Tongue (tissue), 3 donors: ENCODE measurements at places on chromosomes 1 and 21. TPM values are rescaled to one million over a fixed set of nuclear protein-coding genes. Genes with fewer than 3 reads are reported as not detected.

DNA sequence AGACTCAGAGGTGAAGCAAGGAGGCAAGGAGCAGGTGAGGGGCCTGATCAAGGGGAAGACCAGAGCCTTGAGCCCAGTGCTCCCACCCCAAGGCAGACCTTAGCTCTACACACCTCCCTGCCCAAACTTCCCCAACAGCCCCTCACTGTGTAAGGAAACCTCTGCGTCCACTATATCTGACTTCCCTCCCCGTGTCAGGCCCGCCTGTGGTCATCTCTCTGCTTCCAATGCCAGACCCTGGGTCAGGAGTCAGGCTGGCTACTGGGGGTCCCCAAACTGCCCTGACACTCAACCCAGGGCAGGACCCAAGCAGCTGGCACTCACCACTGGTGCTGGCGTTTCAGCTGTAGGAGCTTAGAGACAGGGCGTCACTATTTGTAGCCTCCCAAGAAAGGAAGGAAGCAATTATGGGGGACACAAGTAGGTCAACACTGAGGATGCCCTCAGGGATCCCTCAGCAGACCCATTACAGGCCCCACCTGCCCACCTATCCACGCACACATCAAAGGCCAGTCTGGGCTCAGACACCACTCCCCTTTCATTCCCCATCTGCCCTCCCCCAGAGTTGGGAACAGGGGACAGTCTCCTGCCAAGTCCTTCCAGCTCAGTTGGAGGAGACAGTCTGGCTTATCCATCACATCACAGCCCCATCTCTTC lies 811 bp upstream of the S100A3 start:
- no peak for DNase-seq

NTMT2 gene
- total RNA-seq, result not detected

GPR25 gene
- total RNA-seq, result not detected

UBASH3A gene
- total RNA-seq, result 0.41 TPM

GRCh38 chr1:218394416-218394815 lies 49.3 kb downstream of the TGFB2 start:
- DNase-seq, result peak; percentile 94

- no peak for DNase-seq
Observed at GRCh38 chr1:75901371-75901770, 30.8 kb downstream of the ASB17 start.

DNA sequence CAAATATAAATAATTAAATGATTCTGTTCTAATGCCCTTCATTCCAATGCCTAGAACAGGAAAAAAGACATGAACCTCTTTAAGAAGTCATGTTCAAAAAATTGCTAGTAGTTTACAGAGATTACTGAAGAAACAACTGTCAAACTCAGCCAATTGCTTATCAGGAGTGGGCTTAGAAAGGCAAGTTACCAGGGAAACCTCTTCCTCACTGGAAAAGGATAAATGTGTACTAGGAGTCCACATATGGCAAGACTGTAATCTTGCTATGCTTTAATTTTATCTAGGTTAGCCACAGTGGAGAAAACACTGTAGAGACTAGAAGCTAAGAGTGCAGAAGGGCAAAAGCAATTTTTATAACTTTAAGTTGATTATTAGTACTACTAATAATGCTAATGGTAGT lies 42.1 kb upstream of the DEPDC1 start:
- no peak for DNase-seq

- peak; percentile 16 for DNase-seq
Observed at GRCh38 chr1:9996624-9997582, at the start of gene RBP7. Gene RBP7 (plus strand): TSS chr1:9997228. CDS start chr1:9997259, 31 bp downstream.

- DNase-seq, result no peak
Observed at GRCh38 chr21:29335720-29336119, 37.0 kb downstream of the BACH1 start.

TNNI3K gene
- 2.7 TPM for total RNA-seq

DNA sequence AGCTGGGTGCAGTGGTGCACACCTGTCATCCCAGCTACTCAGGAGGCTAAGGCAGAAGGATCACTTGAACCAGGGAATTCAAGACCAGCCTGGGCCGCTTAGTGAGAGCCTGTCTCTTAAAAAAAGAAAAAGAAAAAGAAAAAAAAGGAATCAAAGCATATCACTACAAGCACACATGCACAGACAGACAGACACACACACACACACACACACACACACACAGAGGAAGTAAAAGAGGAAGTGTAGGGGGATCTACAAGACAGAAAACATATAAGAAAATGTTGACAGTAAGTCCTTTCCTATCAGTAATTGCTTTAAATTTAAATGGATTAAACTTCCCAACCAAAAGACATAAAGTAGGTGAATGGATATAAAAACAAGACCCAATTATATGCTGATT lies 180.3 kb downstream of the FAF1 start:
- DNase-seq, result no peak

HMGN1 gene
- 188 TPM for total RNA-seq

DNA sequence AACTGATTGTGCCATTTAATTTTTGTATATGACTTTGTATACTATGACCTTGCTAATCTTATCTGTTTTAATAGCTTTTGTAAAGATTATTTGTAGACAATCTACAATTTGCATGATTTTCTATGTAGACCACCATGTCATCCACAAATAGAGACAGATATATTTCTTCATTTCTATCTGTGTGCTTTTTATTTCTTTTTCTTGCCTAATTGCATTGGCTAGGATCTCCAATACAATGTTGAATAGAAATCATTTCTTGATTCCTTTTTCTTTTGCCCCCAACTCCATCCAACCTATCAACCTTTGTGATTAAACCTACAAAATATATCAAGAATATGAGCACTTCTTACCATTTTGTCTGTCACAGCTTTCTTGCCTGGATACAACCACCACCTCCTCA lies 232.6 kb upstream of the POU3F1 start:
- no peak for DNase-seq

DNA sequence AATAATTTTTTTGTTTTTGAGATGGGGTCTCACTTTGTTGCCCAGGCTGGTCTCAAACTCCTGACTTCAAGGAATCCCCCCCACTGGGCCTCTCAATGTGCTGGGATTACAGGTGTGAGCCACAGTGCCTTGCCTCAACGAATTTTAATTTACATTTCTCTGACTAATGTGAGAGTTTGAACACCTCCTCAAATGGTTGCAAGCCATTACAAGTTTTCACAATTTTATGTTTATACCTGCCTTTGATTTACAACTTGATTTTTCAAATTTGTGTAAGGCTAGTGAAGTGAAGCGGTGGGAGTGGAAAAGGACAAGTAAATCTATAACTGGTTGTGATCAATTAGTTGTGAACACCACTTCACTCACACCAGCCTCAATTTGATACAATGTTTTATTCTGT lies 8.9 kb upstream of the RHBDL2 start:
- DNase-seq, result no peak

DNA sequence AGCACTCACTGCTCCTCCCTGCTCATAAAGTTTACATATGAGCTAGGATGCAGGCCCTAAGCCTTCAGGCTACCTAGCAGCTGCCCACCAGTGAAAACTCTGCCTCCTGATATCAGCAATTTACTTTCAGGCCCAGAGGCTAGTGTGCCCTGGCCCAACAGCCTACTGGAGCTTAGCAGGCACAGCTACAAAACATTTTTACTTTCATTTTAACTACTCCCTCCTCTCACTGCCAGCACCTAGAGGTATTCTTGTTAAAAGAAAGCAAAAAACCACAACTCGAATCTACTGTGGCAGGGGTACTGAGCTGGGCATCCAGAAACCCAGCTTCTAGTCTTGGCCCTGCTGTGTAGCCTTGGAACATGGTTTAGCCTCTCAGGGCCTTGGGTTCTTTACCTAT lies 5.8 kb upstream of the LORICRIN start:
- no peak for DNase-seq

DNA sequence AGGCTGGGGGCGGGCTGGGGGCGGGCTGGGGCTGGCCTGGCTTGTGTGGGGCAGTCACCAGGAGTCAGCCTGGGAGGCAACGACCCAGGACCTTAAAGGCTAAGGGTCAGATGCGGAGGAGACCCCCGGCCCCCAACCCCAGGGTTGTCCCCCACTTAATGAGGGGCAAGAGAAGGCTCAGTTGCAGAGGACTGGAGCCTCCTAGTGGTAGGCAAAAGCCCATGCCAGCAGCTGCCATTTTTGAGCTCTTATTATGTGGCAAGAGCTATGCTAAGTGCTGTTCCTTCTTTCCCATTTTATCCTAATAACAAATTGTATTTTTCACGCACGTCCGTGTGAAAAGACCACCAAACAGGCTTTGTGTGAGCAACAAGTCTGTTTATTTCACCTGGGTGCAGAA lies 8.0 kb downstream of the KIAA1614 start:
- no peak for DNase-seq

S100A4 gene
- total RNA-seq, result 160 TPM

MIXL1 gene
- not detected for total RNA-seq

GUCA2A gene
- total RNA-seq, result not detected

TBX15 gene
- total RNA-seq, result 88.8 TPM

GRCh38 chr1:153617663-153618062 lies 1.5 kb upstream of the S100A14 start:
- peak; percentile 76 for DNase-seq
